ENCODE measurements at places on chromosomes 1 and 21.

DNA sequence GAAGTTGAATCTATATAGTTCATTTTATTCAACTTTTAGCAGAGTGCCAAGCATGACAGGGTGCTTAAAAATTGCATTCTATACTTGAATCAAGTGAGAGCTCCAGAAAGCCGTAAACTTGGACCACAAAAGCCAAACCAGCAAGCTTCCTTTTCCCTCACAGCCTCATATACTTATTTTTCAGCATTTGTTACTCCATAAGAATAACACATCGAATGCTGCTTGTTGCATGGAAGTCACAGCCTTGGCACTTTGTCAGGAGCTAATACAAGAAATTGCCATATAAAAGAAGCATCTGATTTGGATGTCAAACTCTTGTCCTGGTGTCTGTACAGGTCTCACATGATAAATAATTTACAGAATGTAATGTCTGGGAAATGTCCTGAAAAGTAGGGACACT lies 87.4 kb downstream of the PLXNA2 start:
- DNase-seq, result no peak

GRCh38 chr1:167738158-167738557 lies 16.4 kb downstream of the MPZL1 start:
- DNase-seq, result no peak

GRCh38 chr1:27539901-27540861 lies 50.2 kb upstream of the WASF2 start:
- DNase-seq, result no peak

- DNase-seq, result no peak
Observed at GRCh38 chr1:14846688-14847087, 248.2 kb downstream of the KAZN start.

DNA sequence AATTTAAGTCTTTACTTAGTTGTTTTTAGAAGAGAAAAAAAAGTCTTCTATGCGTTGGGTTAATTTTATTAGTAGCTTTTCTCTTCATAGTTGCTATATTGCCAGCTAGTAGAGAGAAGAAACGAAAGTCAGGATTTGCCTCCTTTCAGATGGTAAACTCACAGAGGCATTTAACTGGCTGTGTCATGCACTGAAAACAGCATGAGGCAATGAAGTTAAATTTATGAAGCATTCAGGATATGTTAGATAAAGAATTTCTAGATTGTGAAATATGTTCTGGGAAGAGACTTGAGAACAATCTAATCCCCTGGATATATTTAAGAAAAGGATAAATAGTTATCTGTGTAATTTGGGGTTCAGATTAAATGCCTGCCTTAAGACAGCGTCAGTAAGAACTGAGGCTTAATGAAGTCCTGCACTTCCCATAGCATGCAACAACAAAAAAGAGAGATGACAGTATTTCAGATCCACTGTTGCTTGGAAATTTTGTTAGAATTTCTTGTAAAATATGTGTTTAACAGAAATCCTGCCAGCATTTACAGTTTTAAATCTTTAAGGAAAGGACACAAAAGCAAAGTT lies 1.7 kb downstream of the ANGPTL1 start:
- DNase-seq, result no peak

GRCh38 chr1:243487036-243487648 lies 231.3 kb downstream of the SDCCAG8 start:
- no peak for DNase-seq
